Hematopoietic multipotent progenitor cell treated with erythropoietin and hydrocortisone succinate and interleukin-3 and kit ligand, for 4 days (in vitro differentiated cells): ENCODE measurements at places on chromosomes 1 and 21.
A peak's percentile ranks its signal among the peaks of the same experiment; 100 is the strongest.

DNA sequence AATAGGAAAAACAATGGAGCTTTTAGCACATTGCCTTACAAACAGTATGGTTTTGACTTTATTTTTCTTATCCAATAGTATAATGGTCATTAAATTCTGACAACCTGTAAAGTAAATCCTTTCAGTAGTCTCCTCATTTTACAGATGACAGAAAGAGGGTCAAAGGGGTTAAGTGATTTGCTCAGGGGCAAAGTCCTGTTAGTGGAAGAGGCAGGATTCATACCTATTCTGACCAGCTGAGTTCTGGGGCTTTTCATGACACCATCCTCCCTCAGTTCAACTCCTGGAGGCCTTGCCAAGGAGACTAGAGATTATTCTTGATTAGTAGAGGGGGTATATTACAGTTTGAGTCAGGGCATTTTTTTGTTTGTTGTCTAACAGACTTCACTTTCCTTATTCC is 278.7 kb upstream of the DUSP10 start:
- DNase-seq, result no peak

DNA sequence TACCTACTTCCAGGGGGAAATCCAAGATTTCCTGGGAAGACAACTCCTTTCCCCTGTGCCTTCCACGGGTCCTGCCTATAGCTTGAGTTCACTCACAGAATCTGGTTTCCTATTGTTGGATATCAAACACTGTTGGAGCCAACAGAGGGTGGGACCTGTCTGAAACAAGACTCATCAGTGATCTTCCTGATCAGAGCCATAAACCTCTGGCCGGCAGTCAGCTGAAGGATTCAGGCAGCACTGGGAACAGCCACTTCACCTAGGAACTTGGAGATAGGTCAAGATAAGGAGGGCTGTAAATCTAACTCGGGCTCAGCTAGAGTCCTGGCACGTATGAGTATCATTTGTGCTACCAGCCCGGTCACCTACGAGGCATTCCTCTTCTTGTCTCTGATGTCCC is 23.3 kb downstream of the SH3BP5L start:
- no peak for DNase-seq

GRCh38 chr1:68049941-68050878 is at the start of gene DIRAS3:
DIRAS3 (minus strand) TSS chr1:68050627; CDS start chr1:68047297, 3,330 bp downstream.
- DNase-seq, result peak; percentile 46

DNA sequence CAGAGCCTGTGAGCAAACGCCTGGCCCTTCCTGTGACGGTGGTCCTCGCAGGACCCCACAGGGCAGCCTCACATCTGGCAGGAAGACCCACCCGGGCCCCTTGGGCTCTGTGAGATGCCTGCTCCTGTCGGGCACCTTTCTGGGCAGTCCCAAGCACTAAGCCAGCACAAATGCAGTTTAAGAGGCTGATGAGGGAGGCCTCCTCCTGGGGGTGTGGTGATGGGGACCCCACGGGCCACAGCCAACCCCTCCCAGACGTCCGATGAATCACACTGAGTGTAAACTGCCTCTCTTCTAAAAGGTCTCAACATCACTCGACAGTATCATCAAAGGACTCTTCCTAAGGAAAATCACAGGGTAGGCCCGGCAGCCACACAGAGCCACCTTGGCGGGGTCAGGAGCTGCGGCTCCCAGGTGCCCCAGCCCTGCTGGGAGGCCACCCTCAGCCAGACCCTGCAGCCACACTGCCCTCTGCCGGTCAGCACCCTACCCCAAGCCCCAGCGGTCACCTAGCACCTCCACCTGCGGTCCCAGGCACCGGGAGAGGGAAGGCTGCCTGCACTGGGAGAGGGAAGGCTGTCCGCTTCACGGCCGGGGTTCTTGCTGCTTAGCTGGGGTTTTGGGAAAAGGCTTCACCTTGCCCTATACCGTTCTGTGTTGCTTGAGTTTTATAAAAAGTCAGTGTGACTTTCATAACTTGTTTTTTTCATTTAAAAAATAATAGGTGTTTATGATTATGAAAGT is 3.9 kb upstream of the PRKCZ start:
- peak; percentile 56 for DNase-seq

- peak; percentile 11 for DNase-seq
These were observed 47.6 kb downstream of the ATP1A1 start for GRCh38 chr1:116420417-116421200.

DNA sequence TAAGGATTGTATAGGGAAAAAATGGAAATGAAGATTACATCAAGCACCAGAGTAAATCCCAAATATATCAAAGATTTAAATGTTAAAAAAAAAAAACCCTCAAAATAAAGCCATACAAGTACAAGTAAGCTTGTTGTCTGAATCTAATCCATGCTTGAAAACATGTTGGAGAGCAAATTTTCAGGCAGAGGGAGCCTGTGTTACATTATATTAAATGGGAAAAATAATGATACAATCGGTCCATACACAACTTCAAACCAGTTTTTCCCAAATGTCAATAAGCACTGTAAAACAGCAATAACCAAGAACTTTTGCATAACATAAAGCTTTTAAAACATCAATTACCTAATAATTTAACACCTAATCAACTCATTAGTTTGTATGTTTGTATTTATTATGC is 949.4 kb upstream of the ADGRL4 start:
- DNase-seq, result no peak

DNA sequence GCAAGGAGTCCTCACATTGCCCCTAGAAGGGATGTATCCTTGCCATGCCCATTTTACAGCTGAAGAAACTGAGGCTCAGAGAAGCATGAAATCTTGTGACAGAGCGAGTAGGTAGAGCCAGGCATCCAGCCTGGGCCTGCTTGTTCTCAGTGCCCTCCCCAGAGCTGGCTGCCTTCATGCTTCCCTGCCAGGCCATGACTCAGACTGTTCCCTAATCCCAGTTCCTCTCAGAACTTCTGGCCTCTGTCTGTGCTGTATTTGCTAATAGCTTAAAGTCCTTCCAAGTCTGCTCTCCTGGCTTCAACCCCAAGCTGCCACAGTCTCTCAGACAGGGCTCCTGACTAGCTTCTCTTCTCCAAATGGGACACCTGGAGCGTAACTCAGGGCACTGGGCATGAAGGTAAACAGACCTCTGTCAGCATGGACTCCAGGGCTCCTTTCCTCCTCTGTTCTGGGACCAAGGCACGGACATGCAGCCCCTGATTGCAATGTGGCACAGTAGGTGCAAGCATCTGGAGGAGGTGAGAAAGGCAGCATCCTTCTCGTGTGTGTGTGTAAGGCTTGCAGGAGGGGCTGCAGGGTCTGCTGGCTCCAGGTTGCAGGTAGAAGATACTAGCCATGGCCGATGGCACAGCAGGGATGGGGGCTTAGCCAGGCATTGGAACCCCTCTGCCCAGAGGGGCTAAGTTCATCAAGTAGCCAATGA is 122.7 kb downstream of the HMGB4 start:
- no peak for DNase-seq

- DNase-seq, result no peak
These were observed 183.7 kb upstream of the RRP15 start for GRCh38 chr1:218101409-218101808.

DNA sequence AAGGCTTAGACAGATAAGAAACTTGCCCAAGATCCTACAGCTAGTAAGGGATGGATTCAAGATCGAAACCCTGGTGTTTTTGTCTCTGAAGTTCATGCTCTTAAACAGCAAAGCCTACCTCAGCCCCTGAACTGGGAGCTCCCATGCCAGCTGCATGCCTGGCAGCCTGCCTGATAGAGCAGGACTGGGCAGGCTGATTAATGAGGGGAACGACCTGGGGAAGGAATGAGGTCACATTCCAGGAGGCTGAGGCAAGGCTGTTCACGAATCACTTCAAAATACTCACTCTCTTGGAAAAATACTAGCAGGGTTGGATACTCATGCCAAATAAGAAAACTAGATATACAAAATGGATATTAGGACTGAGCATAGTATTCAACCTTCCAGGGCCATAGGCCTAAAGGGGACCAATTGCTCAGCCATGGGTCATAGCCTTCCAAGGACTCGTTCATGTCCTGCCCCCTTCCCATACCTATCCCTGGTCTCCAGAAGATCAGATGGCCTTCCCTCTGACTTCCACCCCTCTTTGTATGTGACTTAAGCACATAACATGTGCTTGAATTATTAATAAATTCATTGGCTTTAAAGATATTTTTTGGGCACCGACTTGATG is 15.6 kb upstream of the TACSTD2 start:
- DNase-seq, result no peak

- no peak for DNase-seq
These were observed 57.4 kb downstream of the FOXD2 start for GRCh38 chr1:47495176-47495713.

DNA sequence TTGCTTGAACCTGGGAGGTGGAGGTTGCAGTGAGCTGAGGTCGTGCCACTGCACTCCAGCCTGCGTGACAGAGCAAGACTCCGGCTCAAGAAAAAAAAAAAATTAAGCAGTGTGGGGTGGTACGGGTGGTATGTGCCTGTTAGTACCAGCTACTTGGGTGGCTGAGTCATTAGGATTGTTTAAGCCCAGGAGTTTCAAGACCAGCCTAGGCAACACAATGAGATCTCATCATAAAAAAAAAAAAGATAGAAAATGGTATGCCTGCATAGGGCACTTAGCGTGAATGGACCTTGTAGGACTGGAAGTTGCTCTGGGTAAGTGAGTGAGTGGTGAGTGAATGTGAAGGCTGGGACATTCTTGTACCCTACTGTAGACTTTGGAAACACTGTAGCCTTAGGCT is 37.0 kb downstream of the TBCE start:
- DNase-seq, result no peak
